ENCODE measurements at places on chromosomes 3 and 15.
A peak's percentile ranks its signal among the peaks of the same experiment; 100 is the strongest.

- peak; percentile 61 for DNase-seq
These were observed 194.8 kb downstream of the XXYLT1 start for GRCh38 chr3:195075941-195076875.

GRCh38 chr15:67240235-67241131 lies 14.0 kb downstream of the AAGAB start:
- no peak for DNase-seq

DNA sequence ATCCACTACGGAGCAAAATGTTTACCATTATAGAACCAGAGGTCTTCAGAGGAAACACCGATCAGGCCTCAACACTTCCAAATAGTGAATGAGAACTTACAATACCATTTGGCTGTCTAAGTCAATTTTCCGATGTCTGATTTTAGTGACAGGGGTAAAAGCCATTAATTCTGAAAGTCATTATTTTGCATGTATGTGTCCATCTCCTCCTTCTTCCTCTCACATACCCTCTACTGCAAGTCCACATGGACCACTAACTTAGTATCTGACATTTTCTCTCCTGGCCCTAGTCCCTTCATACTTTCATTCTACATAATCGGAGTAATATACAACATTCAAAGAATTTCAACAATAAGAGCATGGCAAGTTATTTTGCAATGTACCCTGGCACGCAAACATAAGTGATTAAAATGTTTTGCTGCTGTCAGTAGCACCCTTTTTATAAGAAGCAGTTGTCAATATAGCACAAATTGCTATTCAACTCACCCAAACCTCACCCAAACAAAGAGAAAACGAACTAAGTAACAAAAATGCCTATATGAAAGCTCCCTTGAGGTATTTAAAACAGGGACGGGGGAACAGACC lies 1.9 kb downstream of the TOP2B start:
- DNase-seq = no peak

GRCh38 chr15:59378855-59379254 lies 6.2 kb upstream of the MYO1E start:
- no peak for DNase-seq

GRCh38 chr15:74902295-74903075 lies 4.2 kb downstream of the FAM219B start:
- no peak for DNase-seq

- no peak for DNase-seq
These were observed 260.5 kb upstream of the LYSMD4 start for GRCh38 chr15:99993681-99994131.

DNA sequence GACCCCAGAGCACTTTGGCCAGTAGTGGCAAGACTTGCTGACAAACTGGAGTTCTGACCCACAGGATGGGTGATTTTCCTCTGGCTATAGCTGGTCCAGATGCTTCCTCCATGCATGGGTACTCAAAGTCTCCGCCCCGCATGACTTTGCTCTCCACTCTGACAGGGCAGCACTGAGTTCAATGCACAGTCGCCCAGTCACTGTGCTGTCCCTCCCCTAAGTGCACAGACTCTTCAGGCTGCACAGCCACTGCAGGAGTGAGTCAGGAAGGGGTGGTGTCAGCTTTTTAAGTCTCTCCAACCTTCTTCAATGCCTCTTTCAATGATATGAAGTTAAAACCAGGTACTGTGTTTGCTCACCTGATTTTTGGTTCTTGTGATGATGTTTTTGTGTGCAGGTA lies 17.8 kb downstream of the TEX9 start:
- DNase-seq = no peak

DNA sequence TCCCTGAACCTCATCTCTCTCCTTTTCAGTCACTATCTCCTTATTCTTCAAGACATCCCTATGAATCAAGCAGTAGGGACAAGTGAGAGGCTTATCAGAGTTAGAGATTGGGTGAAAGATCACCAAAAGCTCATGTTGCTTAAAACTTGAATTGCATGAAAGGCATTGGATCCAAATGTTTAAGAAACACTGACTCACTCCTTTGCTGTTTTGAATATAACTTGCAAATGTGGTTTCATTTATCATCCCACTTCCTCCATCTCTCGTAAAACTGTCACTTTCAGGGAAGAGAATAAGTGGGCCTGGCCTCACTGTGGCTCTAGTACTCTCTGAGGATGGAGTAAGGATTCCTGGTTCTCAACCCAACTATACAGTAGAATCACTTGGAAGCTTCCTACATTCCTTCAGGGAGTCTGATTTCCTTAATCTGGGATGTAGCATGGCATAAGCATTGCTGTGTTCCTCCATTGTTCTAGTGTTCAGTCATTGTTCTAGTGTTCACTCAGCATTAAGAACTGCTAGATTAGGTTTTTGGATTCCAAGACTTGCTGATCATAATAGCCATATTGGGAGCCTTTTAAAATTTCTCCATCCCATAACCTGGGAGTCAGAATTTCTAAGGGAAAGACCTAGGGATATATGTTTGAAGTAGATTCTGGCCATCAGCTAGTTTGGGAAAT lies 171.8 kb downstream of the TMEM108 start:
- DNase-seq = no peak

- peak; percentile 74 for DNase-seq
These were observed 384 bp downstream of the KNL1 start for GRCh38 chr15:40594429-40594836.

DNA sequence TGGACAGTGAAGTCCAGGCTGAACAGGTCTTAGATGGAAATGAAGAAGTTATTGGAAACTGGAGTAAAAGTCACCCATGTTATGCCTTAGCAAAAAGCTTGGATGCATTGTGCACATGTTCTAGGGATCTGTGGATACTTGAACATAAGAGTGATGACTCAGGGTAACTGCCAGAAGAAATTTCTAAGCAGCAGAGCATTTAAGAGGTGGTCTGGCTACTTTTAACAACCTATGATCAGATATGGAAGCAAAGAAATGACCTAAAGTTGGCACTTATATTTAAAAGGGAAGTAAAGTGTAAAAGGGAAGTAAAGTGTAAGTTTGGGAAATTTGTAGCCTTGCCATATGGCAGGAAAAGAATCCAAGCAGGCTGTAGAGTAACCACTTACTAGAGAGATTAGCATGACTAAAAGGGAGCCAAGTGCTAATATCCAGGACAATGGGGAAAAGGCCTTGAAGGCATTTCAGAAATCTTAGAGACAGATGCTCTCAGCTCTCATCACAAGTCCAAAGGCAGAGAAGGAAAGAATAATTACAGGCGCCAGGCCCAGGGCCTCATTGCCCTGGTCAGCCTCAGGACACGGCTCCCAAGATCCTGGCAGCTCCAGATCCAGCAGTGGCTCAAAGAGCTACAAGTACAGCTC lies 73.9 kb upstream of the KCNH8 start:
- no peak for DNase-seq

DNA sequence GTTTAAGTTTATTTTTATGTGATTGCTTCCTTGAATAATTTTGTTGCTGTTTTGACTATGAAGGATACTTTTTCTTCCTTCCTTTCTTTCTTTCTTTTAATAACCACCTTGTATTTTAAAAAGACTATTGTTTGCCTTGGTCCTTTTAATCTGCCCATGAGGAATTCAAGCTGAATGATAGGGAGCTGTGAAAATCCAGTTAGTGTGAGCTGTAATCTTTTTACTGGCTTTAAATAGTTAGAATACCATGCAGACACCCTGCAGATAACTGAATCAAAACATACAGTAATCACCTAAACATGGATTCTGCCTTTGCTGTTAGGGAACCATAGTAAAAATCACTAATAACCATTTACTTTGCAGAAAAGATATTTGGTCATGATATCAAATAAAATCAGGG lies 110.7 kb downstream of the RSRC1 start:
- no peak for DNase-seq

GRCh38 chr3:196514350-196514716 lies 813 bp downstream of the SMCO1 start:
- DNase-seq = no peak

- no peak for DNase-seq
These were observed 32.2 kb downstream of the SSR3 start for GRCh38 chr3:156522673-156523072.

DNA sequence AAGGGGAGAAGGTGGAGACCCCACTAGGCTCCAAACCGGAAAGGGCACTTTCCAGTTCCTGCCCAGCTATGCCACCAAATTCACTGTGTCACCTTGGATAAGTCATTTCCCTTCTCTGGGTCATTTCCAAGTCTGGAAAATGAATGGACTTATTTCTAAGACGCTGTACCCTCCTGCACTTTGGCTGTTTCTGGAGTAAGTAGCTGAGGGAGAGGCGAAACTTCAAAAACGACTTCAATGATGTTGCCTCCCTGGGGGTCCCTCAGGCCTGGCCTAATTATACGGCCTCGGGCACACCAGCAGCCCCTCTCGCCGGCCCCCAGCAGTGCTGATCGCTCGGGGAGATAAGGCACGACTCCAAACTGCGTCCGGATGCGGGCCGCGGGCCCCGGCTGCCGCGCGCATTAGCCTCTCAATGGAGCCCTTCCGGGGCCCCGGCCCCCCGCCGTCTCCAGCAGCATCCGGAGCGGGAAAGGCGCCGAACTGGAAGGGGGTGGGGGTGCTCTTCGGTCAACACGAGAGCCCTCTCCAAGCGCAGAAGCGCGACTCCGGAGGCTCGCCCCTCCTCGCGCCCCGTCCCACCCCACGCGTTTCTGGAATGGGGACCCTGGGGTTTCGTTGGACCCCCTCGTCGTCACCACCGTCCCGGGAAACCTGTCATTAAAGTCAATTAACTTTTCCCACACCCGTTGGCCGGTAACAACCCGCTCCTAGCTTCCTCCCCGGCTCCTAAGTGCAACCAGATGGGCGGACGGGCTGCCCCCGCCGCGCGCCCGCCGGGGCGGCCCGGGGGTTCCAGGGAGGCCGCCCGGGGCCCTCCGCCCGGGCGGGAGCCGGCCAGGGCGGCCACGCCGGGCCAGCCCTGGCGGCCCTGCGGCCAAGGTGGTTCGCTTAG lies 4.8 kb downstream of the HES1 start:
- DNase-seq = peak; percentile 36

DNA sequence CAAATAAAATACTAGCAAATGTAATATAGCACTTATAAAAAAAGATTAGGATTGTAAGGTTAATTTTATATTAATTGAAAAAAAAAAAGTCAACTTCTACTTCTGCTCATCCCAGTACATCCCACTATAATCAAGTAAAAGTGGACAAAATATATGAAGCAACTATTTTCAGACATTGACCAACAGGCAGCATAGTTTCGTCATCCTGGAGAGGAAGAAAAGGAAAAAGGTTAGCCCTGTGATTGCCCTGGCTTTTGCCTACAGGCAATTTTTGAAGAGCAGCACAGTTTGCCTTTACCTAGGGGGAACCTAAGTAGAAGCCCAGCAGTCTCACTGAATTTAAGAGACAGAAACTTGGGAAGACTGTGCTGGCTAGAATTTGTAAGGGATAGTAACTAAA lies 52.2 kb upstream of the ACTC1 start:
- DNase-seq = no peak

- DNase-seq = no peak
These were observed 11.3 kb downstream of the RBP1 start for GRCh38 chr3:139528281-139528680.

GRCh38 chr3:20772869-20773268 lies 586.9 kb upstream of the SGO1 start:
- no peak for DNase-seq

DNA sequence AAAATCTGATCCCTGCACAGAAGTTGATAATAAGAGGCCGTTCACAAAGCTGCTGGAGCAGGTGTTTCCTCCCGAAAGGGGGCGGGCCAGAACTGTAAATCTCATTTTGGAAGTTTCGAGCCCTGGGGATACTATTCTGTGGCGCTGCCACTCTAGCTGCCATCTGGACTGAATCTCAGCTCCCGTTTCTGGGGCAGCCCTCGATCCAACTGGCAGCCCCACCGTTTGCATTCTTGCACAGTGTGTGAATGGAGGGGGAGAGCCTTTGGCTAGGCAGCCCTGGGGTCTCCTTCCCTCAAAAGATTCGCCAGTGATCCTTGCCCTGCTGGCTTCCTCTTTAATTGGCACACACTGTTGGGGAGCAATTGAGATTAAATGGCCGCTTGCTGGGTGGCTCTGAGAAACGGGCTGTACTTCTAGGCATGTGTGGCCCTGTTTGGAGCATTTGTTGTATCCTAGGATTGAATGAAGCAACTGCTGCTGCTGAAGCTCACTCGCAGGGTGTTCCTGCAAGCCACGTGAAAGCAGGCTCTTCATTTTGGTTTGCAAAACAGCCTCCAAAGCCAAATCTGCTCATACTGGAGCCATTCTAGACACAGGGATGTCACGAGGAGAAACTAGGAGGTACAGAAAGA lies 57.2 kb upstream of the TOPAZ1 start:
- no peak for DNase-seq

- DNase-seq = no peak
These were observed 12.0 kb downstream of the EXOSC7 start for GRCh38 chr3:44988073-44988472.

DNA sequence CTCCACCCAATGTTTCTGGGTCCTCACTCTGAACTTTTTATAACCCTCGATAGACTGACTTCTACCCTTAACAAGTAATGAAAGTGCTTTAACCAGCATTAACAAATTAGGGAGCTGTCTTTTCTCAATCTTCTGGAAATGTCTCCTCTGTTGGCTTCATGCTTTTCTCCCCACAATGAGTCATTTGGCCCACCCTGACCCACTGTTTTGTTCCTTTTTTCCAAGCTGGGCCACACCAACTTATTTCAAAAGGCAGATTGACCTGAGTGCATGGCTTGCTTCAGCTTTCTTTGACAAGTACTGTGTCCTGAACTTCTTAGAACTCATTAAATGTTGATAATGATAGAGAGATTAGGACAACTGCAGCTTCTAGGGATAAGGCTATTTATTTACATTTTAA lies 199.6 kb upstream of the SEMA6D start:
- no peak for DNase-seq

- DNase-seq = no peak
These were observed 22.8 kb upstream of the MAP4 start for GRCh38 chr3:48038971-48039481.

GRCh38 chr3:128036119-128036518 lies 16.1 kb upstream of the SEC61A1 start:
- DNase-seq = no peak

GRCh38 chr3:40939030-40939740 lies 260.1 kb upstream of the CTNNB1 start:
- no peak for DNase-seq

GRCh38 chr3:13873818-13874217 lies 6.1 kb downstream of the WNT7A start:
- DNase-seq = peak; percentile 14

- DNase-seq = no peak
These were observed 37.1 kb downstream of the RAB11A start for GRCh38 chr15:65906396-65906795.

All from glutamatergic neuron (in vitro differentiated cells).